HCT116 (cell line): ENCODE measurements at places on chromosomes 3 and 15. TPM values are rescaled to one million over a fixed set of nuclear protein-coding genes. Genes with fewer than 3 reads are reported as not detected.

STRC gene
- total RNA-seq = 0.91 TPM

SLC9C1 gene
- total RNA-seq = 0.79 TPM

PLS1 gene
- total RNA-seq = 38.8 TPM

LIPH gene
- 13.7 TPM for total RNA-seq

CCR8 gene
- total RNA-seq = not detected

PRR23E gene
- not detected for total RNA-seq

SATB1 gene
- 2.7 TPM for total RNA-seq

CMSS1 gene
- 64.1 TPM for total RNA-seq

KBTBD12 gene
- not detected for total RNA-seq

NAALADL2 gene
- total RNA-seq = 2.9 TPM

SYNPR gene
- total RNA-seq = not detected

TM4SF1 gene
- total RNA-seq = 0.66 TPM

MESP1 gene
- total RNA-seq = 8.8 TPM

PLCL2 gene
- 2.2 TPM for total RNA-seq

GRIP2 gene
- total RNA-seq = 0.34 TPM

FETUB gene
- total RNA-seq = not detected

CP gene
- total RNA-seq = 0.52 TPM

OSBPL10 gene
- 25.8 TPM for total RNA-seq

PYGO1 gene
- total RNA-seq = 0.34 TPM

DAZL gene
- total RNA-seq = not detected

MTFMT gene
- 30.4 TPM for total RNA-seq

COMMD2 gene
- total RNA-seq = 35.5 TPM

ACY1 gene
- 73.2 TPM for total RNA-seq

LTK gene
- total RNA-seq = 9.2 TPM

STRA6 gene
- total RNA-seq = 0.54 TPM

ACP3 gene
- 0.79 TPM for total RNA-seq

CYP8B1 gene
- 0.12 TPM for total RNA-seq

KCNMB3 gene
- not detected for total RNA-seq

WNT7A gene
- total RNA-seq = 0.34 TPM

PSMA4 gene
- 294 TPM for total RNA-seq

CPNE9 gene
- 0.98 TPM for total RNA-seq
